Stimulated activated naive B cell treated with anti-CD40 and anti-IgM and Interleukin-4, amounts not matched to agents 10 μg/mL and 1 μg/mL and 100 μg/mL, for 72 hours (primary cell): ENCODE measurements at places on chromosomes 3 and 15.
A peak's percentile ranks its signal among the peaks of the same experiment; 100 is the strongest.

DNA sequence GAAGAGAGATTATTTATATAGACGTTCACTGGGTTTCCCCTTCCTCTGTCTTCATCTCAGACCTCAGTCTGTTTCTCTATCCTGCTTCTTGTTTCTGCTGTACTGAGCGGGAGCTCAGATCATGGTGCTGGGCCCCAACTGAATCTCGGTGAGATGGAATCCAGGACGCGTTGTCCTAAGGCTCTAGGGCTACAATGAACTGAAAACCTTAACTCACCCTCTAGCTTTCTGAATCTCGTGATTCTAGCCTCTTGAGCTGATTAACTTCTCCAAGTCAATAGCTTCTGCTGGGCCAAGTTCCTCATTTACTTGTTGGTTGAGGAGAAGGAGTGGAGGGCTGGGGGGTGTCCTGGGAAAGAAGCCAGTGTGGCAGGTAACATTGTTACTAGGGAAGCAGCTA, 32.7 kb upstream of the MAP3K13 start:
- no peak for DNase-seq
- H3K27me3 ChIP-seq = peaks cover 4% of the 10 kb centered on the region
- no peaks in the 10 kb centered on the region for H3K36me3 ChIP-seq
- peaks cover 4% of the 10 kb centered on the region for H3K4me1 ChIP-seq
- H3K27ac ChIP-seq = no peak overlapping the region
- H3K4me3 ChIP-seq = no peak overlapping the region

- H3K4me3 ChIP-seq = peak overlapping the region; percentile 76
- peaks cover 20% of the 10 kb centered on the region for H3K4me1 ChIP-seq
Observed at GRCh38 chr3:169668957-169669741, 5.6 kb upstream of the MECOM start.

DNA sequence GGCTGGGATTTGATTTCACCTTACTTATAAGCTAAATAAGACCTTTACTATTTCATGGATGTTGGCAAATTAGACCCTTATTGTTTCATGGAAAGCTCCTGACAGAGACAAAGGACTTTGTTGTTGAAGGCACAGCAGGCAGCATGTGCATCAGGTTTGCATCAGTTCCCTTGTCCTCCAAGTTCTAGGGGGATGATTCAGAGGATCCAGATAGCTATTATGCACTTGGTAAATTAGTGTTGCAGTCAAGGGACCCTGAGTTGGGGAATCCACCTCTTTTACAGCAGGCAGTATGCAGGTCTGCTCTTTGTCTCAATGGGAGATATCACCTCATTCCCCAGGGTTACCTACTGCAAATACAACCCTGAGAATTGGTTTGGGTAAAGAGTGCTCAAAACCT, 131.4 kb upstream of the IGSF10 start:
- no peaks in the 10 kb centered on the region for H3K36me3 ChIP-seq
- no peaks in the 10 kb centered on the region for H3K27me3 ChIP-seq
- H3K4me1 ChIP-seq = no peaks in the 10 kb centered on the region
- H3K4me3 ChIP-seq = no peak overlapping the region
- no peak overlapping the region for H3K27ac ChIP-seq
- no peak for DNase-seq

- H3K36me3 ChIP-seq = peaks cover 9% of the 10 kb centered on the region
- no peak overlapping the region for H3K4me3 ChIP-seq
- no peaks in the 10 kb centered on the region for H3K27me3 ChIP-seq
- DNase-seq = no peak
Observed at GRCh38 chr3:190619761-190620160, 105.9 kb downstream of the IL1RAP start.

DNA sequence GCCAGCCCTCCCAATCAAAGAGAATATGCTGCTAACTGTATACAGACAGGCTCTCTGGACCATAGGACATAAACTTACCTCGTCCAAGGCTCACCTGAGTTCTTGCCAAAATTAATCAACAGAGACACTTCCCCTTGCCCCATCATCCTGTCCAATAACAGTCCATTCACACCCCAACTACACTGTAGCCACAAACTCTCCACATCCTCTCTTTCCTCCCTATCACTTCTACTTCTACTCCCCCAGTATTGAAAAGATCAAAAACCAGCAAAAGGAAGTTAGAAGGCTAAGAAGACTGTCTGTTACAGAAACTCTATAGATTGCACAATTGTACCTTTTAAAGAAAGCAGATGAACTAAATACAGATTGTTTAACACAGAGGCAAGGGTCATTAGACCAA, 133.5 kb upstream of the STT3B start:
- H3K4me1 ChIP-seq = peaks cover 14% of the 10 kb centered on the region
- H3K27me3 ChIP-seq = peaks cover 14% of the 10 kb centered on the region
- H3K36me3 ChIP-seq = no peaks in the 10 kb centered on the region
- no peak overlapping the region for H3K27ac ChIP-seq
- no peak for DNase-seq

DNA sequence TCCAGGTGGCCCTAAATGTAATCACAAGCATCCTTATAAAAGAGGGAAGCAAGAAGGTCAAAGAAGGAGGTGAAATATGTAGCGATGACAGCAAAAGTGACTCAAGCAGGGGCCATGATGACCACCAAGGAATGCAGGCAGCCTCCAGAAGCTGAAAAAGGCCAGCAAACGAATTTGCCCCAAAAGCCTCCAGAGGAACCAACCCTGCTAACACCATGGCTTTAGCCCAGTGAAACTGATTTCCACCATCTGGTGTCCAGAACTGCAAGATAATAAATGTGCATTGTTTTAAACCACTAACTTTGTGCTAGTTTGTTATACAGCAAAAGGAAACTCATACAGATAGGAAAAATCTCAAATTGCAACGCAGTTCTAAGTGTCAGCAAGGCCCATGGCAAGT, 23.0 kb upstream of the RBSN start:
- H3K4me3 ChIP-seq = no peak overlapping the region
- H3K36me3 ChIP-seq = no peaks in the 10 kb centered on the region
- peaks cover 34% of the 10 kb centered on the region for H3K27me3 ChIP-seq
- no peak for DNase-seq
- H3K4me1 ChIP-seq = peaks cover 3% of the 10 kb centered on the region
- no peak overlapping the region for H3K27ac ChIP-seq
